ENCODE measurements at places on chromosomes 3 and 15. TPM values are rescaled to one million over a fixed set of nuclear protein-coding genes. Genes with fewer than 3 reads are reported as not detected.

GRCh38 chr3:129462361-129462968, 22.4 kb downstream of the IFT122 start:
- no peak overlapping the region for H3K4me3 ChIP-seq
- no peak overlapping the region for H3K27ac ChIP-seq
- peaks cover 2% of the 10 kb centered on the region for H3K4me1 ChIP-seq
- no peaks in the 10 kb centered on the region for H3K36me3 ChIP-seq
- no peaks in the 10 kb centered on the region for H3K27me3 ChIP-seq

GRCh38 chr15:81012588-81012987, 11.9 kb downstream of the TLNRD1 start:
- DNase-seq: no peak
- peaks cover 24% of the 10 kb centered on the region for H3K4me1 ChIP-seq
- H3K4me3 ChIP-seq: no peak overlapping the region
- no peak overlapping the region for H3K27ac ChIP-seq

DNA sequence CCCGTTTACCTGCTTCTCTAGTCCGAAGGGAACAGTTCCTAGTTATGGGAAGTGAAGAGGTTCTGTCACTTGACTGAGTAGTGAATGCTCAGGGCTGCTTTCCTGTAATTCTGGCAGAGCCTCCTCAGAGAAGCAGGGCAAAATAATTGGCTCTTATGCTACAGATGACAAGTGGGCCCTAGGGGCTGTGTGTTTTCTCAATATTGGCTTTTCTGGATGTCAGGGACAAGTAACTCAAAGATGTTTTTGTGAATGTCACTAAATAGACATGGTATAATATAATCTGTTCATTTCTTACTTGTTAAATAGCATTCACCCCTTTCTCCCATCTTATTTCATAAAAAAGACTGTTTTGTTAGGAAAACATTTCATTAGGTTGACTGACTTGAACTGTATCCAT, 40.1 kb downstream of the SGO1 start:
- H3K27me3 ChIP-seq: no peaks in the 10 kb centered on the region
- no peak for DNase-seq
- H3K27ac ChIP-seq: no peak overlapping the region
- no peak overlapping the region for H3K4me3 ChIP-seq
- no peaks in the 10 kb centered on the region for H3K4me1 ChIP-seq
- H3K36me3 ChIP-seq: peaks cover 42% of the 10 kb centered on the region

GRCh38 chr3:47520756-47521155, 7.2 kb upstream of the ELP6 start:
- H3K27ac ChIP-seq: no peak overlapping the region
- no peak overlapping the region for H3K4me3 ChIP-seq
- no peak for DNase-seq
- no peaks in the 10 kb centered on the region for H3K27me3 ChIP-seq
- peaks cover 7% of the 10 kb centered on the region for H3K4me1 ChIP-seq

- H3K4me3 ChIP-seq: no peak overlapping the region
- peaks cover 64% of the 10 kb centered on the region for H3K4me1 ChIP-seq
- no peaks in the 10 kb centered on the region for H3K36me3 ChIP-seq
- no peaks in the 10 kb centered on the region for H3K27me3 ChIP-seq
- H3K27ac ChIP-seq: peak overlapping the region; percentile 58
Measured at GRCh38 chr3:133479895-133480669, 80.2 kb downstream of the BFSP2 start.

- H3K4me1 ChIP-seq: no peaks in the 10 kb centered on the region
- H3K27me3 ChIP-seq: no peaks in the 10 kb centered on the region
- no peak overlapping the region for H3K27ac ChIP-seq
- no peak overlapping the region for H3K4me3 ChIP-seq
- peaks cover 15% of the 10 kb centered on the region for H3K36me3 ChIP-seq
- no peak for DNase-seq
Measured at GRCh38 chr3:195219351-195220230, 51.4 kb downstream of the XXYLT1 start.

DNA sequence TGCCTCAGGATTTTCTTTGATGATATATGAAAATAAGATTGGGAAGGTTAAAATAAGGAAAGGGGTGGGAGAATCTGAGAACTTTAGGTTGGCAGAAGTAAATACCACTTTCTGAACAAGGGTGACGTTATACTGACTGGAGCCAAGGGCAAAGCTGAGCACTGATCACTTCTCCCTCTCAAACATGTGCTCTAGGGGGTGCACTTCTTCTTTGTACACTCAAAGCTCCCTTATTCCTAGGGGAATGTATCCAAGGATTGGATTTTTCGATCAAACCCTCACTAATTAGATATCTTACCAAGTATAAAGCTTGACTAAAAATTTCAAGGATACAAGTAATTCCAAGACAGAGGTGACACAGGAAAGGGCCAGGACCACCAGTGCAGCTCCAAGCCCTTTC, 243.9 kb upstream of the UMPS start:
- H3K4me3 ChIP-seq: no peak overlapping the region
- no peak for DNase-seq
- no peak overlapping the region for H3K27ac ChIP-seq
- H3K27me3 ChIP-seq: peaks cover 15% of the 10 kb centered on the region

IL17RD gene
- not detected for total RNA-seq

Measured in activated CD8-positive, alpha-beta T cell treated with anti-CD3 and anti-CD28 coated beads for 36 hours (primary cell).